ENCODE measurements at places on chromosomes 5 and 9.

GRCh38 chr9:126108240-126108639 is 218.4 kb upstream of the MVB12B start:
- no peak for DNase-seq

DNA sequence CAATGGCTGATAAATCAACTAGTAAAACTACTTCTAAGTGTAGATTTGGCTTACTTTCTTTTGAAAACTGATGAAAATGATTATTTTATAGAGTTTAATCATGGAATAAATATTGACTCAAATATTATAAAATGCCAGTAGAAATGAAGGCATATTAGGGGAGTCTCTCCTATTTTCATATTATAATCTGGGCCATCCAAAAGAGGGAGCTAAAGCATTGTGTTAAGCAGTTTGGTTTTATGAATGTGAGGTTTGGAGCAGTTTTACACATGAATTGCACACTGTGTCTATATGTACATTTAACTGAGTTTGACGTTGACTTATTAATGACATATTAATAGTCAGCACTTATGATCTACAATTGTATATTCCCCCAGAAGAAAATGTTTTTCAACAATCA is 17.4 kb downstream of the CDH9 start:
- DNase-seq: peak; percentile 47

GRCh38 chr5:10894445-10895054 is 133.5 kb upstream of the DAP start:
- DNase-seq: no peak

DNA sequence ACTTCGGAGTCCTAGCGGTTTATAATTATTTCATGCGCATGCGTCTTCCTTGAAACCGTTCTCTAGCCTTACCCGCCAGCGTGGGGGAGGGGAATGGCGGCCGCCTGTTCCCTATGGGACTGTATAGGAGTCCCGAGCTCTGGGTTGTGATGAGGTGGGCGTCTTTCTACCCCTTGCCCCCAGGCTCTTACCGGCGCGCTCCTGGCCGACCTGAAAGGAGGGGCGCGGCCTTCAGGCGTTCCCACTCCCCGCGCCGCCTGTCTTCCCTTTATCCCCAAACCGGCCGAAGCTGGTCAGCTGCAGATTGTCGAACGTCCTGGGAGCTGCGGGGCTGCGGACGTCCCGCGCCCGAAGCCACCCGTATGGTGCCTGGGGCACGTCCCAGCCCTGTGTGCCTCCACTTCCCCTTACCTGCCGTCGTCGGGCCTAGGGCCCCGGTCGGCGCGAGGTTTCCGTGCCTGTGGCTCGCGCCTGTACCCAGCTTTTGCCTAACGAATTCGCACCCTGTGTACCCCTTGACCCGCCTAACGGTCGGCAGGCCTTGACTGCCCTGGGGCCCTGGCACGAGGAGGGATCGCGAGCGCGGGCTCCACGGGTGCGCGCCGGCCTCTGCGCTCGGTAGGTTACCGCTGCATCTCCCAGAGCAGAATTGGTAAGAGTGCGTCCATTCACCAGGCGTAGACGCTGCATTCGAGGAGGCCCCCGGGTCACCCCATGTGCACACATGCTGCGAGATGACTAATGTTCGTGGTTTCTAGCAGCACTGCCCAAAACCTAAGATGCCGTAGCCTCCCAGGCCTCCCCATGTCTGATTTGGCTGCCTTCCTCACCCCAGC is 653 bp upstream of the HNRNPH1 start:
- peak; percentile 42 for DNase-seq

DNA sequence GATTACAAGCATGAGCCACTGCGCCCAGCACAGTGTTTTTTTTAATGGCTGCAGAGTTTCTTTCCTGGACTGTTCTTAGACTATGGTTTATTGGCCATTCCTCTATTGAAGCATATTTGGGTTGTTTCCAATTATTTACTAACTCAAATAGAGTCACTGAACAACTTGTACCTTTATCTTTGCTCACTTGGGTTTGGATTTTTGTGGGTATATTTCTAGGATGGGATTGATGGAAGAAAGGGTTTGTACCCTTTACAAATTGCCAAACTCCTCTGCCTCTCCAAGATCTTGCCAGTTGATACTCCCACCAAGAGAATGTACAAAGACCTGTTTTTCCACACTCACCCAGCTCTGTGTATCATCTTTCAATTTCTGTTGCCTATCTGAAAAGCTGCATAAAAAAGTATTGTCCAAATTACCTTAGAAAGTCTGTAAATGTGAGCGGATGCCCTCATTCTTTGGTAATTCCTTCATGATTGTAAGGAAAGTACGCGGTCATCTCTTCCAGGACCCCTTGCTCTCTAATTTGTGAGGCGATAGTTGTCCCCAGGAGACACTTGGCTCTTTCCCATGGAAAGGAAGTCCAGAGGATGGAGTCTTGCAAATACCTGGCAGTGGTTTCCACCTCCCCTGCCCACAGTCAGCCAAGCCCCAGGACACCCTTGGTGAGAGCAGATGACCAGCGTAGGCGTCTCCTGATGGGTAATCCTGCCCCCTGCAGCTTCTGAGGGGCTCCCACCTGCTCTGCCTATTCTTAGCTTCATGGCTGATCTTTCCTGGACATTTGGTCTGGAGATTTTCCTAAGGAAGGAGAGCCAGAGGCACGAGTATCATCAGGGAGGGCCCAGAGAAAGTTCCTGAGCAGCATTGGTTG is 33.0 kb downstream of the ARHGEF37 start:
- no peak for DNase-seq

DNA sequence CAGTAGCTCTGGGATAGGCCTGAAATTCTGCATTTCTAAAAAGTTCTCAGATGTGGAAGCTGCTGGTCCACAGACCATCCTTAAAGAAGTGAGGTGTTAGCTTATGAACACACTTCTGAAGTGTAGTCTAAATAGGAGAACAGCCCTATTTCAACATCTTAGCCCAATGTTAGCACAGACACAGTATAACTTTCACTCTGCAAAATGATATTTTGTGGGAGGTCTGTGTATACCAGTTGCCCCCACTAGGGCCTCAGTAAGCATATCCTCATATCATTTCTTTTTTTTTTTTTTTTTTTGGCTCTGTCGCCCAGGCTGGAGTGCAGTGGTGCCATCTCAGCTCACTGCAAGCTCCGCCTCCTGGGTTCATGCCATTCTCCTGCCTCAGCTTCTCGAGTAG is 7.5 kb upstream of the HABP4 start:
- DNase-seq: no peak

GRCh38 chr5:56910210-56910965 is 992 bp downstream of the SETD9 start:
- peak; percentile 80 for DNase-seq

DNA sequence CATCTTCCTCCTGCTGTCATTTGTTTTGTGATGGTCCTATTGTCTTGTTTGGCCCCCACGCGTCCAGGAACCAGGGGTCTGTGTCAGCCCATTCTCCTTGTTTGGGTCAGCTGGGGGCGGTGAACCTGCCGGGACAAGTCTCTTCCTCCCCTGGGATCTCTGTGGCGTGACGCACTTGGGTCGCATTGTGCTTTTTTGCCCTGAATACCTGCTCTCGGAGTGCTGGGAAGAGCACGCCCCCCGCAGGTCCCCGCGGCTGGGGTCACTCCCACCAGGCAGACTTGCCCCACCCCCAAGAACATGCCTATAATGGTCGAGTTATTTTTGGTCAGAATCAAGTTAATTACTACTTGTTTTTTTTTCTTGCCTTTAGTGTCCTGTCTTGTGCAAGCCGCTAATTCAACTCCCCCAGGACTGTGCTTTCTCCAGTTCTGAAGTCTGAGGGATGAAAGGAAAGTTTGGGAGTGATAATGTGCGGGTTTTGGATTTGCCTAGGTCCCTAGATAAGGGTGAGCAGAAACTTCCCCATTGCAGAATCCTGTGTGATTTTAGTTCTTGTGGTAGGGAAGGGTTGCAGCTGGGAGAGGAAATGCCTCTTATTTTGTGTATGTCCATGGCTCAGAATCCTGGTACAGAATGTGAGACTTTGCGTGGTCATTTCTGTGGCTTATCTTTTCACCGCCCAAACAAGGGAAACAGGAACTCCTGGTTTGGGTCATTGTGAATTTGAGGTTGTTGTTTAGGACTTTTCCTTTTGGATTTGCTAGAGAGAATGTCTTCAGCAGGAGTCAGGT is 789 bp downstream of the ACER2 start:
- peak; percentile 53 for DNase-seq

GRCh38 chr5:157270771-157271170 is 4.8 kb downstream of the CYFIP2 start:
- no peak for DNase-seq

DNA sequence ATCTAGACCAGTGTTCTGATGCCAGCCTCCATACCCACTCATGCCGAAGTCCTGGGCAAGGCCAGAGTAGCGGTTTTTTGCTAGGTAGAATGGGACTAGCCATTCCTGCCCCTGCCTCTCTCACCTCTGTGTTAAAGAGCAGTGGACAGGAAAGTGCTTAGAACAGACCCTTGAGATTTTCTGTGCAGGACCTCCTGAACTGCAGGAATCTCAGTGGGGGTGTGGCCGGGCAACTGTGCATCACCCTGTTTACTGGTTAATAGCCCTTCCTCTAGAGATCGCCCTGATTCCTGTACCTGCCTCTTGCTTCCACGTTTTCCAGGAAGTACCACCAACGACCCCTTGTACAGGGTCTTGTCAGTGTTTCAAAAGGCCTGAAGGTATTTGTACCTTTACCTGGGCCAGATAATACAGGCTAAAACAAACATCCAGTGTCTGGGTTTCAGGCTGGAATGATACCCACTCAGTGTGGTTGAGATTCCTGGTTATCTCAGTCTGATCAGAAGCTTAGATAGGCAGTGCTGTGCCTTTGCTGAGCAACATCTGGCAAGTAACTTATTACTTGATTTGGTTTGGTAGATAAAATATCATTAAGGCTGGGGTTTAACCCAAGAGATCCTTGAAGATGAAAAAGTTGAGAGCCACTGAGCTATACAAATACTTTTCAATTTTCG is 65.9 kb downstream of the RGS3 start:
- DNase-seq: no peak

GRCh38 chr5:143041-143440 is 48.3 kb upstream of the LRRC14B start:
- no peak for DNase-seq

DNA sequence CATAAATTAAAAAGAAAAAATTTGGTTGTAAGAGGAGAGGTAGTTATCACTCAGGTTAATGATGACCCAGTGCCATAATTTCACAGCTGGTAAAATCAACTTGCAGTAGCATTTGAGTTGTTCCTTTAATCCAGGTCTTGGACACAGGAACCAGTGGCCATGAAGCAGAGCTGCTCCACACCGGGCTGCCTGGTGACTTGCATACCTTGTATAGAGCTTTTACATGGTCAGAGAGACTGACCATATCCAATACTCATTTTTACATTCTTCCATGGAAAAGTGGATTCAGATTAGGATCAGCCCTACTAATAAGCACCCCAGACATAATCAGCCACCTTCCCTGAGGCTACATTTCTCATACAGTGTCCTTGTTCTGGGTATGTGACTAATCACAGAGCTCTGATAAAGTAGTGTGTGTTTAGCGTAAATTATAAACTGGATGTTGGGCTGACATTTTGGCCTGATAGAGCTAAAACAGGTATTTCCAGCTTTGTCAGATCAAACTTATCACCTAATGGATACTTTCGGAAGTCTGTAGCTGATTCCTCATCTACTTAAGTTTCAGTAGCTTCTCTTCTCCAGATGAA is 77.0 kb upstream of the ZSWIM6 start:
- no peak for DNase-seq

GRCh38 chr9:107711542-107711941 is 222.0 kb upstream of the KLF4 start:
- DNase-seq: no peak

- no peak for DNase-seq
These were observed 964.5 kb upstream of the DMAC1 start for GRCh38 chr9:8764051-8764450.

- no peak for DNase-seq
These were observed 24.9 kb upstream of the IRX4 start for GRCh38 chr5:1907616-1908015.

GRCh38 chr5:33997331-33997983 is 10.4 kb downstream of the AMACR start:
- peak; percentile 77 for DNase-seq
